HT-29 (cell line): ENCODE measurements at places on chromosomes 4 and X. TPM values are rescaled to one million over a fixed set of nuclear protein-coding genes. Genes with fewer than 3 reads are reported as not detected.

DNA sequence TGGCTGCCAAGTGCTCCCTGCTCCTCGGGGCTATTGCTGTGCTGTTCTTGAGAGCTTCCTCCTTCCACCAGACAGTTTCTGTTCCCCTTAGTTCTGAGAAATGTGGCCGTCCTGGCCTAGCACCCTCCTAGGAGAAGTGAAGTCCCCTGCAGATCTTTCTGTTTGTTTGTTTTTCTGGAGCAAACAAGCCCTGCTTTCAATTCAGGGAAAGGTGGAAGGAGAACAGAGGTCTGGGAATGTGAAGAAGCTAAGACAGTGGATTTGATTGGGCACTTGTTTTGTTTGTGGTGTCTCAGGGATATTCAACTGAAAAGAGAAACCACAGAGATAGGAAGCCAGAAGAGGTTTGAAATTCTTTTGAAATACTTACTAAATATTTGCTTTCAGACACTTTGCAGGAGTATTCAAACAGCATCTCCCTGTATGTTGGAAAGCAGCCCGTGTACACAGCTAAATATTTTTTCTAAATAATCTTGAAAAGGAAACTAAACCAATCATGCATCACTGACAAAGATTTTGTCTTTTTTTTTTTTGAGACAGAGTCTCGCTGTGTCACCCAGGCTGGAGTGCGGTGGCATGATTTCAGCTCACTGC, 36.5 kb upstream of the PPM1K start:
- DNase-seq, result no peak

Gene FAM47A
- total RNA-seq, result not detected in 2 replicates

- DNase-seq, result no peak
Observed at GRCh38 chr4:7629501-7630254, 194.9 kb upstream of the PSAPL1 start.

GRCh38 chr4:47444031-47444430, 19.5 kb downstream of the COMMD8 start:
- DNase-seq, result no peak

Gene LEF1
- 0.10 and 0.21 TPM in 2 replicates for total RNA-seq
